GM23338 (cell line): ENCODE measurements at places on chromosomes 5 and 9.
A peak's percentile ranks its signal among the peaks of the same experiment; 100 is the strongest.

GRCh38 chr9:77983320-77983662 lies 48.3 kb downstream of the GNAQ start:
- no peak for DNase-seq

GRCh38 chr5:76527685-76528161 lies 95.5 kb downstream of the F2RL2 start:
- DNase-seq: no peak

GRCh38 chr5:83856881-83857280 lies 136.2 kb upstream of the HAPLN1 start:
- no peak for DNase-seq

- DNase-seq: peak; percentile 85
Observed at GRCh38 chr5:83608122-83608521, 112.5 kb downstream of the HAPLN1 start.

- DNase-seq: no peak
Observed at GRCh38 chr9:35651956-35652828, 1.5 kb upstream of the SIT1 start.

DNA sequence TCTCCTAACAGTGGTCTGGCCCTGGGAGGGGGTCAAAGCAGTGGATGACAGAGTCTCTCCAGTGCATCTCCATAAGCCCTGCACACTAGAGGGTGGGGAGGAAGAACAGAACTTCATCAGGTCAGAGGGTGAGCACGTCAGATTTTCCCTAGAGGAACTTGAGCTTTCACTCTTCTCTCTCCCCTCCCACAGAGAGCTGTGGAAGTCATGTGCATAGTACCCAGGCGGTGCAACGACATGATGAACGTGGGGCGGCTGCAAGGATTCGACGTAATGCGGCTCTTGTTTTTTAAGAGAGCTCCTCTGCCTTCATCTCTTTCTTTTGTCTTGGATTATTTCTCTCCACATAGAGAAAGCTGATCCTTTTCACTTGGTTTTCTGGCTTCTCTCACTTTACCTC lies 100.2 kb upstream of the OTULINL start:
- DNase-seq: no peak

- no peak for DNase-seq
Observed at GRCh38 chr5:116788851-116789403, 214.3 kb upstream of the SEMA6A start.
